ENCODE measurements at places on chromosomes 12 and 14.

DNA sequence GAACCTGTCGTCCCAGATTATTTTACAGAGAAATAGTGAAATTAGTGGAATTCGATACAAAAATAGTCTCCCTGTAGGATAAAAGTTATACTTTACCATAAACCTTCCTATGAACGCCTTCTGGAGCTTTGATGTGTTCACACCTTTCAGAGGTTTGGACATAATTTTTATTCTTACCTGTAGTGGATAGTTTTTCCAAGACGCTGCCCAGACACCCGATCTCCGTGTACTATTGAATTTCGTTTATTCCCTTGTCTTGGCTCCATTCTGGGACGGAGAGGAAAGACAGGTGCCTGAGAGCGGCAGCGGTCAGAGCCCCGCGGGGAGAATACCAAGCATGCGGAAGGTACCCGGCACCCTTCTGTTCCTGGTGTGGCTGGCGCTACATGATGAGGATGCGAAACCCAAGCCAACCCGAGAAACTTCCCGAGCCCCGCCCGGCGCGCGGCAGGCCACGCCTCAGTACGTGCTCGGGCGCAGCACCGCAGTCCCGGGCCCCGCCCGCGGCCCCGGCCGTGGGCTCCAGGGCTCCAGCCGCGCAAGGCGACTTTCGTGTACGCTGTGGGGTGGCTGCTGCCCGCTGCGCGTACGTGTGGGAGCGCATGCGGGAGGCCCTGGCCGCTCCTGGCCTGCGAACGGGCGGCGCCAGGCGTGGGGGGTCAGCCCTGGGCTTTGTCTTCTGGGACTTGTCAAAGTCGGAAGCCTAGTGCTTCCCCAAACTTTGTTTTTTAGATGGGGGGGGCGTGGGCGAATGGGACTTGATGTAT, 11.3 kb upstream of the SNAPC1 start:
- peak; percentile 67 for DNase-seq

DNA sequence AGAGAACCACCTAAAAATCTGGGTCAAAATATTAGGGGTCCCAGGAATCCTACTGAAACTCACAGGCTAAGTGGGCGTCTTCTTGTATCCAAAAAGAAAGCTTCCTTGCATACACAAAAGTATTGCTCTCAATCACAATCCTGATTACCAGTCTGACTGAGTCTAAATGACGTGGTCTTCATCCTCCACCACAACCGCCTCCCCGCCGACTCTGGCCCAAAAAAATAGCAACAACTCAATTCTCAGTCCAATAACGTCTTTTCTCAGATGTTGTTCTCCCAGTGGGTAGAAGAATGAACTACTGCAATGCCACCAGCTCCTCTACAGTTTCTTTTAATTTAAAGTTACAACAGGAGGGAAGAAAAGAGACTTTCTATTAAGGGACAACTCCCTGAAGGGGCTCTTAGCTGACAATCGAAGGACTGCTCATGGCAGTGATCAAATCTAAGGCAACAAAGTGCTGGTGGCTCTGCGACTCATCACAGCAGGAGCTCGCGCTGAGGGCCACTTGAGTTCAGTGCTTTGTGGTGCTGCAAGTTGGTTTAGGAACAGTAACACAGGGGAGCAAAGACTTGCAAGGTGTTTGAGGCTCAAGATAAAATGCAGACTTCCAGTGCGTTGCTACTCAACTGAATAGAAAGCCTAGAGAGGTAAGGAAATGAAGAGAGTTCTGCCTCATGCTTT, 394.1 kb downstream of the BCAT1 start:
- DNase-seq: no peak

DNA sequence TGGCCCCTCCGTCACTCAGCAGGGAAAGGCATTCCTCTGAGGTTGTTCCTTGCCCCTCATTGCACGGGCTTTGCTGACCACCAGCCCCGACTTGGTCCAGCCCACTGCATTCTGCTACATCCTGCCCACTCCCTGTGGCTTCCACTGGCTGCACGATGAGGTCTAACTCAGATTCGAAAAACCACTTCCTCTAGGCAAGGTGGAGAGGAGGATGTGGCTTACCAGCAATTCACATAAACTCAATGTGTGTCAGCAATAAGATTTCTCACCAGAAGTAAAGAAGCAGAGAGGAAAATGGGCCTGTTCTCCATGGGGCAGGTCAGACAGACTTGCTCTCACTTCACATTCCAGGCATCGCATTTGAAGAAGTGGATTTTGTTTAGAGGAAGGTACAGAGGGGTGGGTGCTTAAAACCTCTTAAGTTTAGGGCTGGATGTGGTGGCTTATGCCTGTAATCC, 14.7 kb downstream of the GPR68 start:
- no peak for DNase-seq

- DNase-seq: no peak
Measured at GRCh38 chr12:8950702-8951478, 1.4 kb upstream of the M6PR start.

DNA sequence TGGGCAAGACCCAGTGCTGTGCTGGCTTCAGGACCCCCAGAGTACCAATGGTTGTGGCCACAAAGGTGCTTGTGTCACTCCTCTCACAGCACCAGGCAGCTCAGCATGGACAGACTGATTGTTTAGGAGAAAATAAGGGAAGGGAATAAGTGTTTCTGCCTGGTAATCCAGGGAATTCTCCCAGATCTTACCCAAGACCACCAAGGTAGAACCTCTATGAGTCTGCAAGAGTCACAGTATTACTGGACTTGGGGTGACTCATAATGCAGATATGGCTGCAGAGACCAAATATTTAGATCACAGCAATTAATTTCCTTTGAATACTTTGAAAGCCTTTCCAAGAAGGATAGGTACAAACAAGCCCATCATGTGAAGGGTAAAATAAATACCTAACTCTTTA, 1178.3 kb upstream of the FLRT2 start:
- no peak for DNase-seq

DNA sequence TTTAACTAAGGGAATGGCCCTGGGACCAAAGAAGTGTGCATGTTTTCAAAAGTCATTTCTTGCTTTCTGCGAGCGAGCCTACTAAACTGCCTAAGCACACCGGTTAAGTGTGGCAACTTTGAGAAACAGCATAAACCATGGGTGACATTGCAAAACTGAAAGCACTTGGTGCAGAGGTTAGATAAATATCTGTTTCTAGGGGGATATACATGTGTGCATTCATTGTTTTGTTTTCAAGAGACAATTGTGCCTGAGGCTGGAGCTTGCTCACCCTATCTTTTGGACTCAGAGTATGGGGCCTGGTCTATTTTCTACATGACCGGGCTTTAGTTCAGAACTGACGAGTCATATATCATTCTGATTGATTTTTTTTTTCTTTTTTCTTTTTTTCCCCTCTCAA, 923.4 kb downstream of the NRXN3 start:
- no peak for DNase-seq

DNA sequence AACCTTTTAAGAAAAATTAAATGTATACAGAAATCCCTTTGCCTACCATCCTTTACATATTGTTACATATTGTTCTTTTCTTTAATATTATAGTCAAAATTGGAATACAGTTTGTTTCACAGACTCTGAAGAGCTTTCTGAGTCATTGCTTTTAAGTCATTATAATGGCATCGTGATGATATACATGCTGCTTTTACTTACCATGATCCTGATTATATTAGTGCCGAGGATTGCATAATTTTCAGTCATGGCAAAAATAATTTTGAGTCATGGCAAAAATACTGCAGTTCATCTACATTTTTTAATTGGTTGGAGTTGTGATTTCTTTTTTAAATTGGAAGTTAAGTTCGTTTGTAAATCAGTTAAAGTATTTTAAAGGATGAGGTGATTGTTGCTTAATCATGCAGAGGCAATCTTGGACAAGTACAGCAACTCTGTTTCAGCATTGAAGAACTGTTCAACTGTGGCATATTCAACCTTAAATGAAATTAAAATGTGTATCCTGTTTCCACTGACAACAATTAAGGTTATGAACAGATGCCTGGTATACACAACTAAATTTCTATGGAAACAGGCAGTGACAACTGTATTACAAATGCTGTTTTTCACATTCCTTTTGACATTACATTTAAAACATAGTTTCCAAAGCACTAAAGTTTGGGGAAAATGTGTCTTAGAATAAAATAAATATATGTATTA, 142.3 kb downstream of the PCNX1 start:
- no peak for DNase-seq

- no peak for DNase-seq
Measured at GRCh38 chr12:332581-333205, 56.4 kb downstream of the KDM5A start.

GRCh38 chr12:23906329-23906728, 43.1 kb downstream of the SOX5 start:
- peak; percentile 76 for DNase-seq

- no peak for DNase-seq
Measured at GRCh38 chr14:80206351-80207080, 4.8 kb downstream of the DIO2 start.

GRCh38 chr12:59372956-59373355, 222.9 kb upstream of the SLC16A7 start:
- peak; percentile 19 for DNase-seq

- DNase-seq: no peak
Measured at GRCh38 chr14:53715193-53715721, 241.4 kb downstream of the BMP4 start.

DNA sequence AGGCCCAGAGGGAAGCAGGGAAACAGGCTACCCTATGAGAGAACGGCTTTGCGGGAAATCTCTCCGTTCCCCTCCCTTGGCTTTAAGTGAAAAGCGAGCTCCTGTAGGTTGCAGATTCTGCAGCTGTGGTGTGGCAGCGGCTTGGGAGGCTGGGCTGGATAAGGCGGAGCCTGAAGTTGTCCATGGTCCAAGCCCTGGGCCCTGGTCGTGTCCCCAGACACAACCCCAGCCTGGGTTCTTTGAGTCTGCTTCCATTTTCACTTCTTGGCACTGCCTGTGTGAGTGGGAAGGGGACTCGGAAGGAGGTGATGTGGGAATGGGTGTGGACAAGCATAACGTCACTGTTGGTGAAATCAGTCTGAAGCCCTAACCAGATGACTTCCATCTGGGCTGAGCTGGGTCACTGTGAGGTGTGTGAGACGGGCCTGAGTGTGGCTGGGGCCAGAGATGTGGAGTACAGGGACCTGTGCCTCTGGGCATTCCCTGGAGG, 43.0 kb upstream of the CTDSP2 start:
- no peak for DNase-seq

GRCh38 chr12:12705838-12706520, 10.0 kb upstream of the GPR19 start:
- DNase-seq: no peak

DNA sequence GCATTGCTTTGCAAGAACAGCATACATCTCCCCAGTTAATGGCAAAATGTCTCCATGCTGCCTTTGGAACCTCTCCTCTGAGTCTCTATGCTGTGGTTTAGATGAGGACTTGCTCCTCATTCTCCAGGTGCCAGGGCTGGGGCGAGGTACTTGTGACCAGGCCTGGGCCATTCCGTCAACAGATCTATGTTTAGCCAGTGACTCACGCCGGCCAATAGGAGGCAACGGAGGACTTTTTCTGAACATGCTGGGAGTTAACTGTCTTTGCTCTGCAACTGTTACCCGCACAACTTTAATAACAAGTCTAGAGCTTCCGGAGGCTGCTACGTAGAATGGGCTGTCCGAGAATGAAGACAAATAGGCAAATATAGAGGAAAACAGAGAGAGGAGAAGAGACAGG, 214.2 kb downstream of the GLT1D1 start:
- DNase-seq: no peak

DNA sequence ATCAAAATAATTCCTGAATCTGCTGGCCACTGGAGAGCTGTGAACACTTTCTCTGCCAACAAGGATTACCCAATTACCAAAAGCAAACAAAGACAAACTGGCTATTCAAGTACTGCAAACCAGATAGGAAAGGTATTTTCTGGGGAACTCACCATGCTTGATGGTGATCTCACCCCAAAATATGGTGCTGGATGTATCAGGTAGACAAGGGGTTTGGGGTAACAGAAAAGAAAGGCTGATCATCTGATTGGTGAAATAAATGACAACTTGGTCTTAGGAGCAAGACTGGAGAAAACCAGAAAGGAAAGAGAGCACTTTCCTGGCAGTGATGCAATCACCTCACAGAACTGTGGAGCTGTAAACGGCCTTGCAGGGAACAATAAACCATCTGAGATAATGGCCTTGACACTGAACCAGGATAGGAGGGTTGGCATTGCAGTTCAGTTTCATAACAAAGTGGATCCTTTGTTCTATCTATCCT, 31.0 kb upstream of the NPFF start:
- DNase-seq: no peak

DNA sequence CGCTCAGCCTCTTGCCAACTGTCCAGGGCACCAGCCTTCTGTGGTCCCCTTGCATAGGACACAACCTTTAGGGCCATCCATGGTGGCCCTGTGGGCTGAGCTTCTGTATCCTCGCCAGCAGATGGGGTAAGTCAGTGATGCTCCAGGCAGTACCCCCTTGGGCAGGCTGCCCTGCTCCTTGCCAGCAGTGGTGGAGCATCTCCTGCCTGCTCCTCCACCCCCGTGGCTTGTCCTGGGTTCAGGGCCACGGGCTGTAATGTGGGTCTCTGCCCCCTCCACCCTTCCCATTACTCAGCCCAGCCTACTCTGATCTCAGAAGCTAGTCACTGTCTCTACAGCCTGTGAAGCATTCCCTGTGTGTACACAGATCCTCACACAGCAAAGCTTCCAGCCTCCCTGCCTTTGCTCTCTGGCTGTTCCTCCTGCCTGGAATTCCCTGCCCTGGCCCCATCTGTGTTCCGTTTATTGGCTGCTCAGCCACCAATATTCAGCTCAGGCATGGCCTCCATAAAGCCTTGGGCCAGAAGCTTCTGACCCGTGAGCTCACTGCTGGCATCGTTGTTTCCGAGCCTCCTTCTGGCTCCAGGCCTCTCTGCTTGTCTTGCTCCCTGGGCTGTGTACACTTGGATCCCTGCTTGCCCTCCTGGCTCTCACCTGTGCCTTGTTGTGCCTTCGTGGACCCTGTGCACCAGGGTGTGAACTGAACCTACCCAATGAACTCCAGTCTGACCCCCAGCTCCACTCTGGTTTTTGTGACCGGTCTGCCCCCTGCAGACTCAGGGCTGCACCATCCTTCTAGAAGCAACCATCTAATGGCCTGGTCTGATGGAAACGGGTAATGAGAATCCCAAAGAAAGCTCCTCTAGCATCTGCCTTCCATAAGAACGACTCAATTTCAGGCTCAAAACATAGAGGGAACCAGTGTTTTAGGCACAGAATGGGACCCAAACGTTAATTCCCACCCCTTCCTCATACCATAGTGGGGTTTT, 177.0 kb upstream of the PRMT8 start:
- DNase-seq: peak; percentile 52

- no peak for DNase-seq
Measured at GRCh38 chr12:9132008-9132535, 16.4 kb upstream of the A2M start.

- DNase-seq: no peak
Measured at GRCh38 chr12:3398196-3398789, 92.7 kb upstream of the PRMT8 start.

GRCh38 chr14:100144996-100145646, 14.3 kb downstream of the DEGS2 start:
- DNase-seq: no peak

GRCh38 chr12:75086091-75087038, 123.3 kb downstream of the KCNC2 start:
- no peak for DNase-seq

GRCh38 chr12:75481774-75482173, 1.2 kb downstream of the GLIPR1 start:
- no peak for DNase-seq

GRCh38 chr12:103915306-103915705, 14.9 kb upstream of the HSP90B1 start:
- DNase-seq: no peak

- DNase-seq: peak; percentile 57
Measured at GRCh38 chr14:58151133-58152013, 640 bp downstream of the ARMH4 start.

- no peak for DNase-seq
Measured at GRCh38 chr12:104604070-104604994, 147.6 kb downstream of the CHST11 start.

GRCh38 chr12:75739912-75740311, 228.5 kb upstream of the KRR1 start:
- no peak for DNase-seq

Data from glutamatergic neuron (in vitro differentiated cells).